ENCODE measurements at places on chromosomes 7 and 10.

DNA sequence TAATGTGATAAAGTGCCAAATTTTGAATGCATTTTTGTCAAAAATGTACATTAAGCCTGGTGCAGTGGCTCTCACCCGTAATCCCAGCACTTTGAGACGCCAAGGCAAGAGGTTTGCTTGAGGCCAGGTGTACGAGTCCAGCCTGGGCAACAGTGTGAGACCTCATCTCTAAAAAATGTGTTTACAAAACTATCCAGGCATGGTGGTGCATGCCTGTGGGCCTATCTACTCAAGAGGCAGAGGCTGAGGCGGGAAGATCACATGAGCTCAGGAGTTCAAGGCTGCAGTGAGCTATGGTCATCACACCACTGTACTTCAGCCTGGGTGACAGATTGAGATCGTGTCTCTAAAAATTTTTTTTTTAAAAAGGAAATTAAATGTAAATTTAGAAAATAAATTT is 18.5 kb upstream of the MGMT start:
- no peak for DNase-seq

DNA sequence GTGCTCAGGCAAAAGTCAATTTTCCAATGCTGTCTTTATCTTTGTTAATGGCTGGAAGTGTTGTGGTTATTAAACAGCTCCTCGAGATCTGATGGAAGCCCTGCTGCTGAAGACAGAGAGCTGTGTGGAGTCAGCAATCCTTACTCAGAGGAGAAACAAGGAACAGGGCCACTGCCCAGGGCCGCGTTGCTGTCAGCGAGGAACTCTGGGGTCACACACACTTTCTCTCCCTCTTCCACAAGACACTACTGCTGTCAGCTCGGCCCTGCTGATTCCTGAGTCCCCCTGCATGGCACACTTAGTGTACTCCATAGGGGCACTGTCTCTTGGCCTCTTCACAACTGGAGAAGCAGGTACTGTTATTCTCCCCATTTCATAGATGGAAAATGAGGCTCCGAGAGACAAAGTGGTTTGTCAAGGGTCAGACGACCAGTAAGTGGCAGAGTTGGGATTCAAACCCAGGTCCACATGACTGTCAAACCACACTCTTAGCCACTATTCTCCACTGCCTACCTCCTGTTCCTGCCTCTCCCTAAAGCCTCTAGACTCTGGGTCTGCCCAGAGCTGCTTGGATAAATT is 29.3 kb upstream of the PDCD4 start:
- DNase-seq: no peak

DNA sequence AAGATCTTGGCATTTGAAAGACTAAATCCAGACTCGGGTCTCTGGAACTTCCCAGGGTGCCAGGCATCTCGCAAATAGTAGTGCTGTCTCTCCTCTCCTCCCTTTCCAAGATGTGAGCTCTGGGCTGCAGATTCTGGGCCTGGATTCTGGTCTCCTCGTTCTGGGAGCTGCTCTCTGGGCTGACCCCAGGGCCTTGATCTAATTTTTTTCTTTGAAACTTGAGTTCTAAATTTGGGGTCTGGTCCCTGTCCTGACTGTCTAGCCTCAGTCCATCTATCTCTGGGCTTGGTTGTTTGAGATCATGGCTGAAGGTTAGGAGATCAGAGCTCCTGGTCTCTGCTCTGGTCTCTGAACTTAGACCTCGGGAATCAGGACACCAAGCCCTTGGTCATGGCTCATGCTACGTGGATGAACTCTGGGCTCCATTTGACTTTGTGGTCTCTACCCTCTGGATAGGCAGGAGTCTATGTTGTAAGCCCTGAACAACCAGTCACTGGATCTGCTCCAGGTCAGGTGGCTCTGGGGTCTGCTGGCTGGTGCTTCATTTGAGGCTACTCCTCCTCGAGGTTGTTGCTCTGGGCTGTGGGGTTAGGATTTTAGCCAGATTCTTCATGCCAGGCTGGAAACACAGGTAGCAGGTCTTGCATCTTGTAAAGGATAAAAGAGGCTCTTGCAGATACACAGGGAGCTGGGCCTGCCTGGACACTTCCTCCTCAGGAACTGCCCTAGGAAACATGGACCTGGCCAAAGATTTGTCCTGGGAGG is 8.0 kb upstream of the MBL2 start:
- no peak for DNase-seq

DNA sequence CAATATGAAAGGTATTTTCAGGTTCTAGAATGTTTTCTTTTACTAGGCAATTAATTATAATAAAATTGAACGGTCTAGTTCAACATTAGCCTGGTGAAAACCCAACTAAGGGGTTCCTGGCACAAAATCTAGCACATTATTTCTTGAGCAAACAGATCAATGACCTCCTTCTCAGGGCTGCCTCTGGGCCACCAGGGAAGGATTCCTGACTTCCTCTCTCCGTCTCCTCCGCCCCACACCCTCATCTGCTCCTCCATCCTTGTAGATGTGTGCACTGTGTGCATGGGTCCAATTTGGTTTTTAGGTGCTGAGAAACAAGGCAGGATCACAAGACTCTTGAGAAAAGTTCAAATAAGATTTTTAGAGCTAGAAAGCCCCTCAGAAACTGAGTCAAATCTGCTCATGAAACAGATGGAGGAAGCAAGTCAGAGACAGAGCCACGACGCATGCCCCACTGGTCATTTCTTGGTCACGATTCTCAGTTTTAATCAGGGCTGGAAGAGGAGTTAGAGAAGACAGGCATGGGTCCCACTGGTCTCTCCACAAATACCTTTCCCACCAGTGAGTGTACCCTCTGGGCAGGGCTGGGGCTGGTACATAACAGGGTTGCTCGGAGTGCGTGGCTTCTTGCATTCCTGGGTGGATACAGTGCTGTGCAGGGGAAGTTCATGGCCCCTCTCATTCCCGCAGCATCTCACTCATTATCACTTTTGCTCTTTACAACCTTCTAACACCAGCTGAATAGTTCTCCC is 3.8 kb downstream of the TRPV6 start:
- no peak for DNase-seq

DNA sequence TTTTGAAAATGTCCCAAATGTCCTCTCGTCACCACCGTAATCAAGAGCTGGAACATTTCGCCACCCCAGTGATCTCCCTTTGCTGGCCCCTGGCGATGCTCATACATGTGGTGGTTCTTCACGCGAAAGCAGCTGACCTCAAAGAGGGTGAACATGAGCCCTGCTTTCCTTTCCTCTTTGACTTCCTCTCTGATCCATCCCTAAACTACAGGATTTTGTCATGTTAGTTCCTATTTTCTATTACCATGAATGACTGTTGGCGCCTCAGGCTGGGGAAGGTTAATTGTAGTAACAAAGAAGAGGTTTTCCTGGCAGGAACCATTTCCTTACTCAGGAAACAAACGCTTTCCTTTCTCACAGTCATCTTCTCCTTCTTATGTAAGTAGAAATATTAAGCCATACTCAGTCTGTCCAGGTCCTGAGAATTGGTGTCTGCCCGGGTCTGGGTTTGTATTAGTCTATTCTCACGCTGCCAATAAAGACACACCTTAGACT is 114.5 kb downstream of the INSYN2A start:
- DNase-seq: no peak

DNA sequence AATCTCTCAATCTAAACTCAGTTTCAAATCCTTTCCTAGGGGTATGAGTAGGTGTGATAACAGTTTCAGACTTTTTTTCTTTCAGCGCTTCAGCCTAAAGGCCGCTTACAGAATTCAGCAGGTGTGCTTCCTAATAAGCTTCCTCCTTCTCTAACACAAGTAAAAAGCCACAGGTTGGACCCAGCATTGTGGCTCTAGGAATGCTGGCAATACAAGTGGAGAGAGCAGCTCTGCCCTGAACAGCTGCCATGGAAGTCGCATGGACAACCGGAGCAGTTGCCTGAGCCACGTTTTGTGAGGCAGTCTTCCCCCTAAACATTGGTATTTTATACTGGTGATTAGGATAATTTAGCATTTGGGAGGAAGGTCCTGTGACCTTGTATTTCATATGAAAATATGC is 83.5 kb downstream of the ST7 start:
- DNase-seq: no peak

DNA sequence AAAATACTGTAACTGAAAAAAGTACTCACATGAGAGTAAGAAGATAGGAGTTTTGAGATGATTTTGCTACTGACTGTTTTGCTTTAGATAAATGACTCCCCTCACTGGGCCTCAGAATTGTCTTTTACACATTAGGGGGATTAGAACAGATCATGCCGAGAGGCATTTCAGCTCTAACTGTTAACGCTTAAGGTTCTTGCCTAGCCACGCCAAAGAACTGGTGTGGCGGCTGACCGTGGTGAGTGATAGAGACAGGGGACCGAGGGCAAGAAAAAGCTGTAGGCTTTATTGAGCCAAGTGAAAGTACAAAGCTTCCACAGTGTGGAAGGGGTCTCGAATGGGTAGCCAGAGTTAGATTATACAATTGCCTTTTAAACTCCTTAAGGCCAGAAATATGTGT is 368.5 kb upstream of the MYO3A start:
- DNase-seq: no peak

DNA sequence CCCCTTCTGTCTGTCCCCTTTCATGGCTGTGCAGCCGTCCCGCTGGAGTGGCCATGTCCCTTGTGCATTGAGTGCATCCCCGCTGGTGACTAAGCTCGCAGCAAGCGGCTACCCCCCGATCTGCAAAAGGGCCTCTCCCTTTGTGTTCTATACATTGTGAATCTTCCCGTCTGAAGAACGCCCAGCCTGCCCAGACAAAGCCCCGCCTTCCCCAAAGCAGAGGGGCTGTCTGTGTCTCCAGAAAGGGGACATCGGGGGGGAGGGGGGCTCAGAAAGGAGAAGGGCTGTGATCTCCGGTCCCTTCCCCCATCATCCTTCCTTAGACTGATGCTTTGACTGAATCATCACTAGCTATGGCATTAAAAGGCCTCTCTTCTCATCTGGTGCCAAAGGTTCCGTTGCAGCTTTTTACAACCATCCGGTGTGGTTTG is 11.9 kb downstream of the NPTX2 start:
- DNase-seq: no peak

- DNase-seq: no peak
Observed at GRCh38 chr10:131314148-131314547, 2.6 kb upstream of the TCERG1L start.

DNA sequence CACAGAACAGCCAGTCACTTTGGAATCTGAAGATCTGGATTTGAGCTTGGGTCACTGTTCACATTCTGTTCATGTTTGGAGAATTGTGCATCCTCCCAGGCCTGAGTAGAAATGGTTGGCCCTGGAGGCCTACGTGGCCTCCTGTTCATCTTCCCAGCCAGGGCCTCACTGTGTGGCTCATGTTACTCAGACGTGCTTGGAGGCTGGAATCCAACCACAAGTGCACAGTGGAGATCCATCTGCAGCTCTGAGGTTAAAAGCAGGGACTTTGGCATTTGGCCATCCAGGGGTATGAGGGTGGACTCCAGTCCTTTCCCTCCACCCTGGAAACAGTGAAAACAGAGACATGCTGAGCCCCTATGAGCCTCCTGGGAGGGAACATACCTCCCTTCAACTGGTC is 709.0 kb upstream of the IGFBP3 start:
- no peak for DNase-seq

DNA sequence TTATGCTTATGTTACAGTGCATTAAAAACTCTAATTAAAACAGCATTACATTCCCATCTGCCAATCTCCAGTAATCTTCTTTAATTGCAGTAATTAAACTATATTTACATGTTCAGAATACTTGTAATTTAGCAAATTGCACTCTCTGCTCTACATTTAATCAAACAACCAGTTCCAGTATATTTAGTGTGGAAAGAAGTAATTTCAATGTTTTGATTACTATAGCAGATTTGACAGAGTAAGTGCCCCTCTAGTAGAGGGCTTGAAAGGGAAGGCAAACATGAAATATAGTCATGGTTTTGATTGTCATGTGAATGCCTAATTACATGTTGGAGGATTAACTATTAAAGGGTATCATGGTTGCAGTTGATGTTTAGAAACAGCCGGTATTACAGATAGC is 739.7 kb downstream of the AUTS2 start:
- no peak for DNase-seq

- DNase-seq: no peak
Observed at GRCh38 chr7:20647908-20648776, 32.7 kb downstream of the ABCB5 start.

- no peak for DNase-seq
Observed at GRCh38 chr10:123194056-123194455, 39.9 kb downstream of the BUB3 start.

DNA sequence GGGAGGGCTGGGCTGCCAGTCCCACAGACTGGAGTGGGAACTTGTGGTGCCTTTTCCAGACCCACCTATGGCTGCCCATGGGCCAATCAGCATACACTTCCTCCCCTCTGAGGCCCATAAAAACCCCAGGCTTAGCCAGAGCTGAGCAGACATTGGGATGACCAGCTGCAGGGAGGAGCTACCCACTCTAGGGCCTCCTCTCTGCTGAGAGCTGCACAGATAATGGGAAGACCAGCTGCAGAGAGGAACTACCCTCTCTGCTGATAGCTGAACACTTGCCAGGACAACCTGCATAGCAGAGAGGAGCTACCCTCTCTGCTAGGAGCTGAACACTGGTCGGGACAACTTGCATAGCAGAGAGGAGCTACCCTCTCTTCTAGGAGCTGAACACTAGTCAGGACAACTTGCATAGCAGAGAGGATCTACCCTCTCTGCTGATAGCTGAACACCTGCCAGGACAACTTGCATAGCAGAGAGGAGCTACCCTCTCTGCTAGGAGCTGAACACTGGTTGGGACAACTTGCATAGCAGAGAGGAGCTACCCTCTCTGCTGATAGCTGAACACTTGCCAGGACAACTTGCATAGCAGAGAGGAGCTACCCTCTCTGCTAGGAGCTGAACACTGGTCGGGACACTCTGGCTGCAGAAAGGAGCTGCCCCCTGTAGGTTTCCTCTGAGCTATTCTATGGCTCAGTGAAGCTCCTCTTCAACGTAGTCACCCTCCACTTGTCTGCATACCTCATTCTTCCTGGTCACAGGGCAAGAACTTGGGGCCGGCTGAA is 88.3 kb upstream of the CACUL1 start:
- DNase-seq: no peak
